ENCODE measurements at places on chromosomes 5 and 9.

GRCh38 chr5:59484618-59485017 lies 408.9 kb downstream of the PDE4D start:
- no peak for DNase-seq

GRCh38 chr9:98848450-98849149 lies 41.1 kb downstream of the GALNT12 start:
- peak; percentile 94 for DNase-seq

DNA sequence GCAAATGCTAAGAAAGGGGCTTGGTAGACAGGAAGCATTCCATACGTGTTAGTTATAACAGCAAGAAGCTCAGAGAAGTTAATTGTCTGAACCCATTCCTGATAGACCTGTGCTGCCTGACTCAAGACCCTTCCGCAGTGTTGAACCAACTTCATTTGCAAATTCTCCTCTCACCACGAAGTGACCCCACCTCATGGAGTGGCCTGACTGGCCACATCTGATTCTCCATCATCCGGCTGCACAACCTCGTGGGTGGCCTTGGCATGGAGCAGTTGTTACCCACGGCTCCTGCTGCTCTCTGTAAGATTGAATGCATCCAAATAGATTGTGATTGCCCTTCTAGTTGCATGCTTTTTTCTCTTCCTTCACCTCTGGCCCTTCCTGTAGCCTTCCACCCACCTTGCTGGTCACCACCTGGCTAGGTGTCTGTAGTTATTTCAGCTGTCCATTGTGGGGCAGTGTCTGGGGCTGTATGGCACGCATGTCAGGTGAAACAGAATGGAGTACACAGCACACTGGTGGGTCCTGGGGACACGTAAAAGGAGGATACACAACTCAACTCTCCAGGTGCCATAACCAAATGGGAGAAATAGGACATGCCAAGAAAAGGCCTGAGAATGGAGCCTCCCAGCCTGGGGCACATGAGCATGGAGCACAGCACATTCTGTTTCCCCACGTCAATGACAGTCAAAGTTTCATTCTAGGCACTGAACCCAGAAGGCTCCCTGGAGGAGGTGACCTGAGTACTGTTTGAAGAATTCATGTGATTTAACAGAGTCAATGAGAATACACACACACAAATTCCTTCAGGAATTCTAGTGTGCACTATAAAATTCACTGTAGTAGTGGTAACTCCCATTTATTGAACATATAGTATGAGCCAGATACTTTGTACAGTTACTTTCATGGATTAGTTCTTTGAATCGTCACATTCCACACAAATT lies 70.5 kb upstream of the PTCH1 start:
- no peak for DNase-seq

- DNase-seq, result no peak
Measured at GRCh38 chr9:92963831-92964606, 16.7 kb downstream of the FGD3 start.

DNA sequence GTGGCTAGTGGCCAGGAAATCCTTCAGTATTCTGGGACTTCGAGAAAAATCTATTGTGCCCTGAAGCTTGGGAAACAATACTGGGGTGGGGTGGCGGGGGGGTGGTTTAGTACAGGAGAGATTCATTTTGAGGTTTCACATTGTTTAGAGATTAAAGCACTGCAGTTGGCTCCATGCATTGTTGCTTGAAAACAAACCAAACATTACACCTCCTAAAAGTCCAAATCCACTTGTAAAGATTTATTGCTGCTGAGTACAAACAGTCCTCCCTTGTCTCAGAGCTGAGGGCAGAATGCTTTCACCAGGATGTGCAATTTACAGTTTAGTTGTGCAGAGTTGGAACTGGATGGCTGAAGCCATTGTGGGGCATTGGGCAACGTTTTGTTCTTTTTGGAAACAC lies 49.4 kb downstream of the GGTA1 start:
- DNase-seq, result no peak
